Skeletal muscle tissue (tissue), 5 donors: ENCODE measurements at places on chromosomes 5 and 9. TPM values are rescaled to one million over a fixed set of nuclear protein-coding genes. Genes with fewer than 3 reads are reported as not detected.

CD74 gene
- total RNA-seq = 63.2 TPM

SLC46A2 gene
- under 0.01 TPM for total RNA-seq

CRHBP gene
- not detected for total RNA-seq

CYSRT1 gene
- not detected for total RNA-seq
